GM23248 (cell line): ENCODE measurements at places on chromosomes 7 and 10.
A peak's percentile ranks its signal among the peaks of the same experiment; 100 is the strongest.

- peak; percentile 93 for DNase-seq
Measured at GRCh38 chr7:100049441-100050291, at the start of gene ZSCAN21. Gene ZSCAN21, plus strand, starts transcription at chr7:100049774. Its CDS starts 7,233 bp downstream, at chr7:100057007.

GRCh38 chr10:32298075-32298812 is 48.7 kb downstream of the EPC1 start:
- peak; percentile 84 for DNase-seq

GRCh38 chr7:28481091-28481926 is 69.0 kb downstream of the CREB5 start:
- peak; percentile 79 for DNase-seq

DNA sequence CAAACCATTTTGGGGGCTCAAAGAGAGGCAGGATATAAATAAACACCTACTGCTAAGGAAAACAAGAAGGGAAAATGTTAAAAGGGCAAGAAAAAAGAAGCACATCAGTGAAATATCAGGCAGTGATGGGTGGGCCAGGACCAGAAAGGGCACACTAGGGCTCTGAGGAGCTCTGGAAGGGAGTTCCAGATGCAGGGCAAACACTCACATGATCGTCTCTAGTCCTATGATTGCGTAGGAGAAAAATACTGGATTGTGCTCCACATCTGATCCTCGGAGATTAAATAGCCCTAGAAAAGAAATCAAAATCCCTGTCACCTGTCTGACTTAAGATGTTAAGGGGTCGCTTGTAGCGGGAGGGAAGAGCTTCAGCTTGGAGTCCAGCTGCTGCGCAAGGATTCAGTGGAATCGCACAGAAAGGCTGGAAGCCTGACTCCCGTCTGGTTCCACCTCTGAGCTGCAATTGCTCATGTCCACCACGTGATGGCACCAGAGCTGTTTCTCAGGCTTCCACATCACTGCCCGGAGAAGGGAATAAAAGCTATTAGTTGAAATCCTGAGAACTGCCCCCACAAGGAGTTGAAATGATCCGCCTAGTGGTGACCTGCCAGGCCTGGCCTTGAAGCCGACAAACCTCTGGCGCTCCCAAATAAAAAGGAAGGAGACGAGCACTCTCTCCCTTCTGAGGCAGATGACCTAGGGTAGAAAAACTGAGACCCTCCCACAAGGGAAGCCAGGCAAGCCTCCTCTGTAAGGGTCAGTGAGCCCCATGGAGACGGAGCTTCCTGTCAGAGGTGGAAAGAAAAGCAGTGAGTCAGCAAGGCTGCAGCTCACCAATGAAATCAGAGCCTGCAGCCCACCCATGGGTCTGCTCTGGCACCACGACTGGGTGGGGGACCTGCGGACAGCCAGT is 39.2 kb downstream of the XPNPEP1 start:
- peak; percentile 94 for DNase-seq

- peak; percentile 92 for DNase-seq
Measured at GRCh38 chr10:5317547-5318107, 47.1 kb upstream of the UCN3 start.

GRCh38 chr7:150947761-150948651 is 30.1 kb downstream of the KCNH2 start:
- DNase-seq, result no peak

GRCh38 chr7:3896169-3896765 is 595.2 kb downstream of the SDK1 start:
- DNase-seq, result no peak
